Activated CD4-positive, CD25-positive, alpha-beta regulatory T cell treated with anti-CD3 and anti-CD28 coated beads, Interleukin-2, amount 50 U/mL, for 72 hours (primary cell): ENCODE measurements at places on chromosomes 12 and 14.

DNA sequence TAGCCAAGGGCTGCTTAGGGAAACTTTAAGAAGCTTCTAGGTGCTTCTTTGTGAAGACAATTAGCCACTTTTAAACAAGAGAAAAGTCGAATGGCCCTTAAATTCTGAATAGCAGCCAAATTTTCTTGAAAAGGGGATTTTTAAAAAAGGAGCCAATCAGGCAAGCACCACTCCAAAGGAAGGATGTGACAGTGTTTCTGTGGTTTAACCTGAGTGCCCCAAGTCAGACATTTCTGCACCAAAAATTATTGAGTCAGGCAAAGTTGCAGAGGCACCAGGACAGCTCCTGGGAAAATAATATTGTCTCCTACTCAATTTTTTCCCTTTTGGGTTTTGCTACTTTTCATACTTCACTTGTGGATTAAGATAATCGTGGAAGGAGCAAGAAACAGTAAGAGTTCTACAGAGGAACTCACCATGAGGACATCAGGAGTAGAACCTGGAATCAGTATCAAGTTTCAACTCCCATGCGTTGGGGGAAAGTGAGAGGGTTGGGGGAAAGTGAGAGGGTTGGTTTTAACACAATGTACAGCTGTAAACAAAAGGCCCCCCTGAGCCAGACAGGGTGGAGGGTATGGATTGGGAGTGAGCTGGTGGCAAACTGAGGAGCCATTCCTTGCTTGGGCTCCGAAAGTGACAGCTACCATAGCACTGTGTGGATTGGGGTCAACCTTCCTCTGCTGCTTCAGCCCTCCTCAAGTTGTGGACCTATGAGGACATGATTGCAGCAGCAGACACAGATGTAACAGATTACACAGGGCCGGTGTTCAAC lies 90.8 kb downstream of the SLC38A1 start:
- DNase-seq, result no peak

- no peak for DNase-seq
Observed at GRCh38 chr14:54690887-54691286, 124.0 kb downstream of the SAMD4A start.

- DNase-seq, result no peak
Observed at GRCh38 chr14:67395086-67395875, 16.7 kb downstream of the PLEK2 start.

- DNase-seq, result peak; percentile 90
Observed at GRCh38 chr12:96906849-96907670, at the start of gene NEDD1. Gene NEDD1 (plus strand): TSS chr12:96907257. CDS start chr12:96909760, 2,503 bp downstream.

GRCh38 chr14:79701371-79701770 lies 509.9 kb downstream of the DIO2 start:
- DNase-seq, result no peak

- no peak for DNase-seq
Observed at GRCh38 chr12:131833288-131833895, 5.2 kb downstream of the MMP17 start.

DNA sequence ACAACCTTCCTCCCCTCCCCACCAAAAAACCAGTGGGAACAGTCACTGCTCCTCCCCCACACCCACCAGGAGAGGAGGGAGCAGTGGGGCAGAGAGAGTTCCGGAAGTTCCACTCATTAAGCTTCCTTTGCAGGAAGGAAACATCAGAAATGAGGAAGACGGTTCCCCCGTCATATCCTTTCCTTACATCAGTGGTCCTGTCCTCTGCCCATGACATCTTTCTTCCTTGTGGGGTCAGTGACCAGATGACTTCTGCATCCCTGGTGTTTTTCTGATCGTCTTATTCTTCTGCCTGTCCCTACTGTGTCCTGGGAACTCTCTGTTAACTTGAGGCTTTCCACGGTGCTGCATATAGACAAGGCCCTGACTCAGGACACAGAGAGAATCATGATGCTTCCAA lies 40.8 kb upstream of the SPTLC2 start:
- DNase-seq, result no peak

DNA sequence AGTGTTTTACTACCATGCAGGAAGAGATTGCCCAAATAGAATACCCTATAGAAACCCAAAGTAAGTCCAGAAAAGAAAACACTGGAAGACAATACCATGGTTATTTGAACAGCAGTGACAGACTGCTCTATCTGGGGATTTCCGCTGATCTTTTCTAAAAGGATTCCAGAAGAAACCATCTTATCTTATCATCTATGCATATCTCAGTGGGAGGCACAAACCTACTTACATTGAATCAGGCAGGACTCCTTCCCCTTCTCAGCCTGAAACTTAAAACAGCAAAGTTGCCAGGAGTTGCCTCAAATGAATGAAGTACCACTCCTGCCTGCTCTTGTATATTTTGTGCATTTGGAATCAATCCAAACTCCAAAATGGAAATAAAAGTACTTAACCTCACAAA lies 56.7 kb upstream of the NR2C1 start:
- DNase-seq, result no peak

GRCh38 chr12:30357766-30358490 lies 337.7 kb downstream of the IPO8 start:
- DNase-seq, result no peak
